ENCODE measurements at places on chromosomes 13 and 19. TPM values are rescaled to one million over a fixed set of nuclear protein-coding genes. Genes with fewer than 3 reads are reported as not detected.

Gene COX6B2
- 0.19 TPM for total RNA-seq

Gene ZNF627
- 7.1 TPM for total RNA-seq

GRCh38 chr19:45668342-45668871 is 386 bp downstream of the GIPR start:
- no peak for DNase-seq

DNA sequence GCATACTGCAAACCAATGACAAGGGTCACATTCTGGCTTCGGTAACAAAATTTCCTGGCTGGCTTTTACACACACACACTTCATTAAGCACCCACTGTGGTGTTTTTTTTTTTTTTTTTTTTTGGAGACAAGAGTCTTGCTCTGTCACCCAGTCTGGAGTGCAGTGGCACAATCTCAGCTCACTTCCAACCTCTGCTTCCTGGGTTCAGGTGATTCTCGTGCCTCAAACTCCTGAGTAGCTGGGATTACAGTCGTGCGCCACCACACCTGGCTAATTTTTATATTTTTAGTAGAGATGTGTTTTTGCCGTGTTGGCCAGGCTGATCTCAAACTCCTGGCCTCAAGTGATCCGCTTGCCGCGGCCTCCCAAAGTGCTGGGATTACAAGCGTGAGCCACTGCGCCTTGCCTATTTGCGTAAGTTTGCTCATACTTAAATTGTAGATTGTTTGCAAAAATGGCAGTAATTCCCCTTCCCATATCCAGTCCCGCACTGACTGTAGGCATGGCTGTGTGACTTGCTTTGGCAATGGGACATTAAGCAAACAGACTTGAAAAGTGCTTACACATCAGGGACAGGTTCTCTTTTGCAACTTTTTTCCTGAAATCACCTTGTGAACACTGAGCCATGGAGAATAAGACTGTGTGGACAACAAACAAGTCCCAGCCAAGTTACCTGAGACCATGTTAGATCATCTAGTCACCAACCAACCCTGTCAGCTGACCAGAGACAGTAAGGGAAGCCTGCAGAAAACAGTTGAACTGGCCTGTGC is 42.1 kb upstream of the EBPL start:
- no peak for DNase-seq

- no peak for DNase-seq
Measured at GRCh38 chr19:2213799-2214198, 22.3 kb downstream of the PLEKHJ1 start.

DNA sequence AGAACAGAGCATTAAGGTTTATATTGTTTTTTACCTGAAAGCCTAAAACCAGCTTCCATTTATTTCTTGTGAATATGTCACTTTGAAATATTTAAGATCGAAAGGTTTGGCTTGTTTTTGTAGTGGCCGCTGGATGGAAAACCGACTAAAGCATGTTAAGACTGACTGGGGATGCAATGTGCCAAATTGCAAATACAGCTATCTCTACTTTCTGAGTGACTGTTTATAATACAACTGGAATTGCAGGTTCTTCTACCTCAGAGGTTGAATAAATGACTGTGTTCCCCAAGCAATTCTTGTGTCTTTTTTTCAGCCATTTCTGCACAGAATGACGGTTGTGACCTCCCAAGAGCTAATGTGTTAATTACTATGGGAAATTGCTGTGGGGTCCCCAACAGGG is 50.0 kb upstream of the TMTC4 start:
- no peak for DNase-seq

DNA sequence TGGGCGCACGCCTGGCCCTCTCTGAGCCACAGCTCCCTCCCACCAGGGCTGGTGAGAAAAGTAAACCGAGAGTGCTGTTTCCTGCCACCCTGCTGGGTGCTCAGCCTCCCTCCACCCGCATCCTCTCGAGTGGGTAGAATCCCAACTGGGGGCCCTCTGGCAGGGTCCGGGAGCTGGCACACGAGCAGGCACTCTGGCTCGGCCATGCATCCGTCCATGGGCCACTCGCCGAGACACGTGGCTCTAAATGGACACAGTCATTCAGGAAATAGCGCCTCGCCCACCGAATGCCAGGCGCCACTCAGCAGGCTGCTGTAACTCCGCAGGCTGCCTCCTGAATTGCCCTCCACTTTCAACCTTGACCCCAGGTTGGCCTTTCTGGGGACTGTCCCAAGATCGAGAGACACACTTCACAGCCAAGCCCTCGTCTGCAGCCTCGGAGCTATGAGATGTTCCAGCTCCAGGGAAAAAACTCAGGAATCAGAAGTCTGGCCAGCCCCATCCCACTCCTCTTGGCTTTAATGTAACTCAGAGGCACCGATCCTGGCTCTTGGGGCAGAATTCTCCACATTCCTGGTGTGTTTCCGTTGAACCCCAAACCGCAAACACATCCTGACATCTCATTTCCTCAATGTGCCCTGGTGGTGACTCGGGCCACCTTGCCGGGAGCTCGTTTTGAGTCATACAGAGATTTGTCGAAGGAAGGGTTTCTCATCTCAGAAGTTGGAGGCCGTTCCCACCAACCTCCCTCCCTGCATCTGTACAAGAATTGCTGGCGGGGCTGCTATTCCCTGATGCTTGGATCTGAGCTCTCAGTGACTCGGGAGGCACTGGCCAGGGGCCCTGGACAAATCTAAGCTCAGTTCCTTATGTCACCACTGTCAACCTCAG is 14.1 kb downstream of the KLF2 start:
- DNase-seq: peak; percentile 84
